Upper lobe of right lung (tissue), 1 donor: ENCODE measurements at places on chromosomes 1 and 21. TPM values are rescaled to one million over a fixed set of nuclear protein-coding genes. Genes with fewer than 3 reads are reported as not detected.

BRWD1 gene
- 40.5 TPM for total RNA-seq

FGR gene
- total RNA-seq = 149 TPM

PTCH2 gene
- total RNA-seq = 0.64 TPM

RASSF5 gene
- 37.6 TPM for total RNA-seq

CCDC185 gene
- total RNA-seq = not detected

SPATA21 gene
- total RNA-seq = not detected

POMGNT1 gene
- total RNA-seq = 63.0 TPM

SLC26A9 gene
- 21.7 TPM for total RNA-seq

ZNF593 gene
- total RNA-seq = 22.6 TPM

DNA sequence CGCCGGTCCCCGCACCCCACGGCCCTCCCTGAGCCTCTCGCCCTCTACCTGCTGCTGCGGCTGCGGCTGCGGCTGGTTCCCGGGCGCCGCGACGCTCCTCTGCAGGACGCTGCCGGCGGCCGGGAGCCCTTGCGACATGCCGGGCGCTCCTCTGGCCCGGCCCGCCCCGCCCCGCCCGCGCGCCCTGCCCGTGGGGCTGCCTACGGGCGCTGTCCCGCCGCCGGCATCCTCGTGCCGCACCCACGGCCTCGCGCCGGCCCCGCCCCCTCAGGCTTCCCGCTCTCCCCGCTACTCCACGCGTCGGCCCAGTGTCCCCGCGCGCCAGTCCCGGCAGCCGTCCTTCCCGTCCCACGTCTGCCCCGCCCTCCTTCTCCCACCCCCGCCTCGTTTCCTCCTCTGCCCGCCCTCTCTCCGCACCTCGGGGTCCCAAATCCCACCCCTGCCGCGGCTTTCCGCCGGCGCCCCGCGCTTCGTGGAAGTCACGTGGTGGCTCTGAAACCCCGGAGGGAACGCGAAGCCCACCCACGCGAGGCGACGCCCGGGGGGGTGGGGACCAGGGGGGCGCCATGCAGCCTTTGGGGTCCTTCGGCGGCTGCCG is at the start of gene BATF3:
Gene BATF3 (minus strand): TSS at position 216 of the 598 bp plus-strand sequence. CDS start 78 bp downstream, at position 138.
- peak; percentile 85 for DNase-seq

DNA sequence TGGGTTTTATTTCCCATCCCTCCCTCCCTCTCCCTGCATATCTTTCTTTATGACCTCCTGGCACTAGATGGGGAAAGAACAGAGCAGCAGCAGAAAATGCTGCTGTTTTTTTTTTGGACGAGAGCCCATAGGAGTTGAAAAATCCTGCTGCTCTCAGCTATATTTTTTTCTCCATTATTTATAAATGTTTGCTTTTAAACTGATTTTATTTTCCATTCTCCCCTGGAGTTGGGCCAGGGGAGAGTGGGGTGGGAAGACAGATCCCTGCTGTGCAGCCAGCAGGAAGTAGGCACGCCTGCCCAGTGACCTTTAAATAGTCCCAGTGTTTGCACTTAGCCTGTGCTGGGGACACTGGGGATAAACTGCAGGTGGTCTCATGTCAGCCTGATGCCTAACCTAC is 17.4 kb downstream of the SFT2D2 start:
- DNase-seq = no peak

DNA sequence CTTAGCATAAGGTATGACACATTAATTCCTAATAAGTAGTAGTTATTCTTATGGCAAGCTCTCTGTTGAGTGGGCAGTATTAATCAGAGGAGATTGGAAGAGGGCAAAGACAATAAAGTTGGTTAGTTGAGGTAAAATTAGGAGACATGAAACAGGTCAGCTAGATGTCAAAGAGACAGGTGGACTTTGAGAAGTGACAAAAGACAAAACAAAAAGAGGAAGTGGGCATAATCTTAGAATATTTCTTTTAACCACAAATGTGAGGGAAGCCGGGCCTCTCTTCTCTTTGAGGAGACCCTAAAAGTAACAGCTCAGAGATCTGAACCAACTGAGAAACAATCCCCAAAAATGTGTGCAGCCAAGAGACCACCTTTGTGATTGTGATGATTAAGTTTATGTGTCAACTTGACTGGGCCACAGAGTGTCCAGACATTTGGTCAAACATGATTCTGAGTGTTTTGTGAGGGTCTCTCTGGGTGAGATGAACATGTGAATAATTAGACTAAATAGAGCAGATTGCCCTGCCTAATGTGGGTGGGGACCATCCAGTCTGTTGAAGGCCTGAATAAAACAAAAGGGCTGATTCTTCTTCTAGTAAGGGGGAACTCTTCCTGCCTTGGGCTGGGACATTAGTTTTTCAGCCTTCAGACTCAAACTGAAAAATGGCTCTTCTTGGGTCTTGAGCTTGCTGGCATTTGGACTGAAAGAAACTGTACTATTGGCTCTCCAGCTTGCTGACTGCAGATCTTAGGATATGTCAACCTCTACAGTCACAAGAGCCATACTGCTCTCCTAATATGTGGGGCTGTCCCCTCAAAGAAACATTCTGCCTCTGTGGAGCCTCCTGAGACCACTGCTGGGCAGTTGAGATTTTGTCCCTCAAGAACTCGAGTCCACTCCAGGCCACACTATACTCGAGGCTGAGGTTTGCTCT is 40.0 kb downstream of the FCRL5 start:
- DNase-seq = no peak

DNA sequence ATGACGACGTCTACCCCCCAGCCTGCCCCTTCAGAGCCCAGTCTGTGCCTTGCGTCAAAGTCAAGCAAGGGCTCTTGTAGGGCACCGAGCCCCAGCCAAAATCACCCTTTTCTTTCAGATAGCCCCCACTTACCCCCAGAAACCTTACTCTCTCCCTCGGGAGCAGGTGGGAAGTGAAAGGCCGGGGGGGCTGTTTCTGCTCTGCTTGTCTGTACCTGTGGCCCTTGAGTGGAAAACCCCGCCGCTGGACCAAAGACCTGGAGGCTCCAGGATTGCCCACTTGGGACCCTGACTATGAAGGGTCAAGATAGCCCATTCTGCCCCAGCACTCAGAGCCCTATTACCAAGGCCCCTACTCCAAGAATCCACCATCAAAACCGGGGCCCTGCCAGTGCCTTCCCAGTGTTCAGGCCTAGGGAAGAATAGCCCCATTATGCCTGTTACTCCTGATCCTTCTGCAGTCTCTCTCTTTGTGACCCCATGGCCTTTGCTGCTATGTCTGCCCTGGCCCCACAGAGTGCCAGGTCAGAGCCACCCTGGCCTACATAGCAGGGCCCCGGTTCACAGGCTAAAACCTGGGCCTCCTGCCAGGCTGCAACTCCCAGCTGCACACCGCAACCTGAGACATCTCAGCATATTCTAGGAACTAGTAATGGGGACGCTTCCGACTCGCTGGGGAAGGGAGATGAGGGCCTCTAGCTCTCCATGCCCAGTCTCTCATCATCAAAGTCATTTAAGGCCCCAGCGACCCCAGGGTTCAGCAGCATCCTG is 22.2 kb upstream of the HPDL start:
- DNase-seq = peak; percentile 68

- DNase-seq = no peak
These were observed 60.5 kb upstream of the KIAA1614 start for GRCh38 chr1:180851995-180852887.

DNA sequence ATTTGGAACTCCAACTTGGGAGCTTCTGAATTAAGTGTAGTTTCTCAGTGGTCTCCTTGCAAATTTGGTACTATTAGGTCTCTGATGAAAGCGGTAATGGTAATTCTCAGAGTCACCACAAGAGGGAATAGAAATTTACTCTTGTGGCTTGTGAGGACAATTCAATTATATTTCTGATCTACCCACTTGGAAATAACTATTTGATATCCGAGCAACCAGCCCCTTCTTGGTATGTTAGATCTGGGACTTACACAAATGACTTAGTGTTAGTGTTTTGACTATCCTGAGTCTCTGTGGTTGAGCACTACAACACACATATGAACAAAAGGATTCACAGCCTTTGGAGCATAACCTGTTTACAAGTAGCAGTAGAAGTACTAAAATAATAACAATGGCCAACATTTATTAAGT is 68.1 kb downstream of the RPS6KA1 start:
- no peak for DNase-seq

DNA sequence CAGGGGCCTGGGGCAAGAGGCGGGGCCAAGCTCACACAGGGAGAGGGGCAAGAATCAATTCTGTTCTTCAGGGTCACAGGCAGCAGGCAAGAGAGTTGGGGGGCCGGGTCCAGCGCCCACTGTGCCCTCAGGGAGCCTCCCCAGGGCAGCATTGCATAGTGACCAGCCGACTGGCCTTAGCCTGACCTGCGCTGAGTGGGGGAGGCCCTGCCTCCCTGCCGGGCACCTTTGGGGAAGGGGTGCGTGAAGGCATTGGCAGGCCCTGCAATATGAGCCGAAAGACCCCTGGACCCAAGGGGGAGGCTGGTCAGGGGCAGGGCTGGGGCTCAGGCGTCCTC is 12.2 kb downstream of the SCNN1D start:
- DNase-seq = no peak

GRCh38 chr1:21234779-21235178 is 55.5 kb downstream of the ECE1 start:
- no peak for DNase-seq

GRCh38 chr21:29718081-29718815 is 221.5 kb downstream of the GRIK1 start:
- DNase-seq = no peak

DNA sequence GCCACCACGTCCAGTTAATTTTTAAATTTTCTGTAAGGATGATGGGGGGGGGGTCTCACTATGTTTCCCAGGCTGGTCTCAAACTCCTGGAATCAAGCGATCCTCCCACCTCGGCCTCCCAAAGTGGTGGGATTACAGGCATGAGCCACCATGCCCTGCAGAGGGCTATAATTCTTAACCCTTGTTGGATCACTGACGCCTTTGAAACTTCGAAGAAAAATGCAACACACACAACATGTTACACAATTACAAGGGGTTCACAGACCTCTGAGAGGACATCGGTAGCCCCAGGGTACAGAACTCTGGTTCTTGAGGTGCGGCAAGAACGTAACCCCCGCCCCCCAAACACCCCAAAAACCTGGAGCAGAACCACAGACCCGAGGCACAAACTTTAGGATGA is 8.4 kb upstream of the LUZP1 start:
- no peak for DNase-seq

DNA sequence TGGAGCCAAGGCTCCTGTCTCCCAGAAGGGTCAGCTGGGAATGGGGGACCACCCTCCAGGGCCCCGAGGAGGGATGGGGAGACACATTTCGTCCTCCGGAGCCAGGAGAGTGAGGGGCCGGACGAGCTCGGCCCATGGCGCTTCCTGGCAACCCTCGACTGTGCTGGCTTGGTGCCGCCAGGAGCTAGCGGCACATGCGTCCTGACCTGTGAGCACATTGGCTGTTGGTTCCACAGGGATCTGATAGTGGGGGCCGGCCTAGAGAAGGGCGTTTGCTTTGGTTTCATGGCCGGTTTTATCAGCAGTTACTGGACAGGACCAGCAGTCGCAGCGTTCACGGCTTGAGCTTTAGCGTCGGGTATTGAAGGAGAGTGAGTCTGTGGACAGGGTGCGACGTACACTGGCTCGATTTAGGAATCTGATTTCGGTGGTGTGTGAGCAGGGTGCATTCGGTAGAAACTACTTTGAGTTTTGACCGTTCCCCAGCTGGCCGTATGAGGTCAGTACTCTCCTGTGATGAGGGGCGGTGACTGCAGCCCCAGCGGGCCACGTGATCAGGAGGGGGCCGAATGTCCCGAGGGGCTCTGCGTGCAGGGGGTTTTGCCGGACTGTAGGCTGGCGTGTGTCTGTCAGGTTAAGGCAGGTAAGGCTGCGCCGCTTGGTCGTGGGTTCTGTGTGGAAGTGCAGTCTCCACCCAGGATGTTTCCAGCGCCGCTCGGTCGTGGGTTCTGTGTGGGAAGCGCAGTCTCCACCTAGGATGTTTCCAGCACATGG is 18.7 kb downstream of the FAAP20 start:
- no peak for DNase-seq

- DNase-seq = no peak
These were observed 456.5 kb downstream of the DPYD start for GRCh38 chr1:97464305-97464704.

GRCh38 chr1:164759979-164760469 is 201.0 kb downstream of the PBX1 start:
- DNase-seq = no peak

- no peak for DNase-seq
These were observed 299.4 kb downstream of the ZP4 start for GRCh38 chr1:237591353-237591752.

DNA sequence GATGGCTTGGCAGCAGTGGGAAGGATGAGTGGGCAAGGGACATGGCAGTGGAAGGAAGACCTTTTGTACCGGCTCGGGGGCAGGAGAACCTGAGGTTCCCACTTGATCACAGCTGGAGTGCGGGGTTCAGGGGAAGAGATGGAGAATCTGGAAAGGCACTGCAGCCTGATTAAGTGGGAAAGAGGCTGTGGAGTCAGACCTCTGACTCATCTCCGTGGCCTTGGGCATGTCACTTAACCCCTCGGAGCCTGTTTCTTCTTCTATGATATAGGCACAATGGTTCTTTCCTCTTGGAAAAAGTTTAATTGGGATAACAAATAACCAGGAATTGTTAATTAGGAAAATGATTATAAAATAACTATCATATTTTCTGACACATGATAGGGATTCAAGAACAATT is 13.1 kb upstream of the TMEM61 start:
- no peak for DNase-seq

- no peak for DNase-seq
These were observed 73.1 kb upstream of the GJB5 start for GRCh38 chr1:34681480-34682451.

DNA sequence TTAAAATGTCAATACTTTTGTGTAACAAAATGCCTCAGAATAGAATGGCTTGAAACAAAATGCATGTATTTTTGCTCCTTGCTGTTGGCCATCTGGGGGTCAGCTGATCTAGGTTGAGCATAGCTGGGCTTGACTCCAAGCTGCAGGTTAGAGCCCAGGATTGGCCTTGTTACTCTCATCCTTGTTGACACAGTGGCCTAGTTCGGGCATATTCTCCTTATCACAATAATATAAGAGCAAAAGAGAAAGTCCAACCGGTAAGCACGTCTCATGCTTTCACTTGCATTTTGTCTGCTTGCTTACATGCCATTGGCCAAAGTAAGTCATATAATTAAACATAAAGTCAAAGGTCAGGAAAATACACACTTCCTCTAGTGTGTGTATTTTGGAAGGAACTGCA is 456.2 kb downstream of the KCNT2 start:
- DNase-seq = no peak

DNA sequence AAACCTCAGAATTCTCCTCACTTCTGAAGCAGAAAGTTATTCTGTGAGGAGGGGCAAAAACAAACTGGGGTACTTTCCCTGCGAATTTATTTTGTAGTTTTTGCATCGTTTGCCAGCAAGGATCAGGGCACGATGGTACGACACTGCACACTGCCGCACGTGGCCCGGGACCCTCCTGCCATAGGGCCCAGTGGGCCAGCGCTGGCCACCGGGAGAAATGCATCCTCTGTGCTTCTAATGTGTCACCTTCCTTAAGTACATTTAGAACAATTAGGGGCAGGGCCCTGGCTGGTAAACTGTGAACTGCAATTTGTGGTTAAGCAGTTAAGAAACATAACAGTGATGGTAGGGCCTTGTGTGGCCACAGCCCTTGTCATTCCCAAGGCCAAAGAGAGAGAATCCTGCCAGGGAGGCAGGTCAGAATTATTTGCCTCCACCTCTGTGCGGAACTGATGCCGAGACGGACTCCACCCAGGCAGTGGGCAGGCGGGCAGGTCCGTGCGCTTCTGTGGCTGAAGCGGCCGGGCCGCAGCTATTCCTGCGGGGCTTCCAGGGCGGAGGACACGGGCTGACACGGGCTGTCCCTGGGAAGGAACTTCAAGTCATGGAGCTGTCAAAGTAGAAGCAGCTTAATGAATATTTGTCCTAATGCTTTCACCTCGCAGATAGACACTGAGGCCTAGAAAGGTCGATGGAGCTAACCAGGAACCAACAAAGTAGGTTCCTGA is 12.5 kb downstream of the GPR137B start:
- peak; percentile 57 for DNase-seq
